ENCODE measurements at places on chromosomes 2 and 18.

- no peak for DNase-seq
Measured at GRCh38 chr2:95374451-95374920, 28.0 kb upstream of the FAHD2A start.

DNA sequence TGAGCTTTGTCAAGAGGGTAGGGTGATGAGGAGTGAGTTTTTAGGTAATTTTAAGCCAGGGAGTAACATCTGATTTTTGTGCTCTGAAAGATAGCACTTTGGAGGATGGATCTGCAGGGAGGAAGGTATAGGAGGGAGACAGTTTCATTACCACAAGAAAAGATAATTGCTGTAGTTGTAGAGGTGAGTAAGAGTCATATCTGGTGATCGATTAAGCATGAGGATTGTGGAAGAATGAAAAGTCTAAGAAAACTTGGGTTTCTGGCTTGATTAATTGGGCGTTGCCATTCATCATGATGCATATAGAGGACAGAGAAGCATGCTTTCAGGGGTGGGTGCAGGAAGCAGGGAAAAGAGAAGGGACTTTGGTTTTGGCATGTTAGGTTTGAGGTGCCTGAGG lies 18.5 kb downstream of the KCMF1 start:
- no peak for DNase-seq

DNA sequence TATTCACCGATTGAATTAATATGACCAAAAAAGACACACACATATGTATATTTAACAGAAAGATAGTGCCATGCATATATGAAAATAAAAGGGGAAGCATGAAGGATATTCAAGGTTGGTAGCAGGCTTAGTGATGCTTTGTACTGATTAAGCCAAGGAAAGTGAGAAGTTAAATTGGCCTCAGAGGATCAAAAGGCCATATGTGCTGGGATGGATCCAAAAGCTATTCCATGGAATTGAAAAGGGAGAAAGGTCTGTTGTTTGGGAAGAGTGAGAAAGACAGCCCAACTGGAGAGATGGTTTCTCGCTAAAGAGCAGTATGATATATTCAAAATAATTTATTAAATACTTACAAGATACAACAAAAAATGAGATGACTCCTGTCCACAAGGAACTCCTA lies 65.9 kb downstream of the INSIG2 start:
- DNase-seq, result no peak

GRCh38 chr2:98884658-98885057 lies 51.4 kb downstream of the CRACDL start:
- no peak for DNase-seq

DNA sequence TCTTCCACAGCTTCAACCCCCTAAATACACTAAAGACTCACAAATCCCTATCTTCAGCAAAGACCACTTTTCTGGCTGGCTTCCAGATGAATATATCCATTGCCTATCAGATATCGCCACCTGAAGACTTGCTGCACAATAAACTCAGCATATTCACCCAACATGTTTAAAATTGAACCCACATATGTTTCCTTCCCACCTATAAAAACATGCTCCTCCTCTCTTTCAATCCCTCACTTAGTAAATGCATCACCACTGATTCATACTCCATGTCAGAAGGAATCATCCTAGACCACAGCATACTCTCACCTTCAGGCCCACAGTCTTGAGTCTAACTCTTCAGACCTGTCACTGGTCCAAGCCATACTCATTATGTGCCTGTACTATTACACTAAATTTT lies 5.3 kb downstream of the SPC25 start:
- no peak for DNase-seq

- DNase-seq, result no peak
Measured at GRCh38 chr2:105652014-105652796, 92.5 kb upstream of the NCK2 start.

DNA sequence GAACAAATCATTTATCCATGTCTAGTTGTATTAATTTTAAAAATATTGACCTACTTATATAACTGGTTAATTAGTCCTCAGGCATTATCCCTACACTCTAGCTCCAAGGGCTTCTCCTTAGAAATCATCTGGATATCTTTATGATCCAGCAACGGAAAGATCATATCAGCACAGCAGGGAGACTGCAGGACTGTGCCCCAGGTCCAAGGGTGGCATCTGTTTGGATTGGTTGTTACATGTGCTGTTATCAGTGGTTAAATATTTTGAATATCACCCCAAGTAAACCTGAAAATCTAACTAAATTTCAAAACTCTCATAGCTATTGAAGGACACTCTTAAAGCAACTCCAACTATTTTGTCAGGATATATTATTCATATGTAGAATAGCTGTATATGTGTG lies 556.2 kb upstream of the ZEB2 start:
- DNase-seq, result no peak

DNA sequence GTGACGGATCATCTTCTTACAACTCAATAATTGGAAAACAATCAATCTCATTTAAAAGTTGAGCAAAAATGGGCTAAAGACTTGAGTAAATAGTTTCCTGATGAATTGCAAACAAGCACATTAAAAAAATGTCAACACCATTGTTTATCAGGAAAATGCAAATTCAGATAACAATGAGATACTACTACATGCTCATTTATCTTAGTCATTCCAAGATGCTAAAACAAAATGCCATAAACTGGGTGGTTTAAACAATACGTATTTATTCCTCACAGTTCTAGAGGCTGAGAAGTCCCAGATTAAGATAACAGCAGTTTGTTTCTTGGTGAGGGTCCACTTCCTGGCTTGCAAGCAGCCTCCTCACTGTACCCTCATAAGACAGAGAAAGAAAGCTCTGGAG lies 359.6 kb downstream of the NR4A2 start:
- DNase-seq, result no peak

GRCh38 chr2:25383806-25384205 lies 42.1 kb upstream of the DNMT3A start:
- no peak for DNase-seq

DNA sequence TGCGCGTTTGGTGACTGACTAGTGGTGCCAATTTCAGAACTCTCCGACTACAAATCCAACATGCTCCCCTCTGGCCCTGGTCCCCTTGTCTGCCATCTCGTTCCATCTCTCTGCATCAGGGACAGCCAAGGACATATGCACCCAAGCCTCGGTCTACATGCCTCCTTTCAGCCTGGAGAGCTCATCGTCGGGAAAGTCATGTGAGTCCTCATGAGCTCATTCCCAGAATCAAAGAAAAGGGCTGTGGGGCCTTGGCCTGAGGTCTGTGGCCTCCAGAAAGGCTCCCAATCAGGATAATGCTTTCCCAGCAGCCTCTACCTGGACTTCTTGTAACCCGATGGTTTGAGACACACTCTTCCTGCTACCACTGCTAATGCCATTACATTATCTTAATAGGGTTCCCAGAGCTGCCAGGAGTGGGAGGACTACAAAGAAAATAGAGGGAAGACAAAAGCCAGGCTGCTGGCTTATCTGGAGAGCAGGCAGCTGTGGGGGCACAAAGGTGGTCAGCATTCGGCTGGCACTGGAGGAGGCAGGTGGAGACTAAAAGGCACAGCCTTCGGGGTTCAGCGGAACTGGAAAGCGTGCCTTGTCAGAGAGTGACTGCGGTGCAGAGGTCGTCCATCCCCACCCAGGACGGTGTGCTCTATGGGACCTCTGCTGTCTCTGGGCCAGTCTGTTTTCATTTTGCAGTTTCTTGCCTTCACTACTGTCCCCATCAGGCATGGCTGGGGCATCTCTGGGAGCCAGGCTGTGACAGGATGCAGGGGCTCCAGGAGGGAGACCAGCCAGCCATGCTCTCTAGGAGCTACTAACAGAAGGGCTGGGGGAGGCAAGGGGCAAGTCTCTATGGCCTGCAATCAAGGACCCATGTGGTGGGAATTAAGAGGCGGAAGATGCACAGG lies 104.4 kb upstream of the SMAD2 start:
- DNase-seq, result no peak

DNA sequence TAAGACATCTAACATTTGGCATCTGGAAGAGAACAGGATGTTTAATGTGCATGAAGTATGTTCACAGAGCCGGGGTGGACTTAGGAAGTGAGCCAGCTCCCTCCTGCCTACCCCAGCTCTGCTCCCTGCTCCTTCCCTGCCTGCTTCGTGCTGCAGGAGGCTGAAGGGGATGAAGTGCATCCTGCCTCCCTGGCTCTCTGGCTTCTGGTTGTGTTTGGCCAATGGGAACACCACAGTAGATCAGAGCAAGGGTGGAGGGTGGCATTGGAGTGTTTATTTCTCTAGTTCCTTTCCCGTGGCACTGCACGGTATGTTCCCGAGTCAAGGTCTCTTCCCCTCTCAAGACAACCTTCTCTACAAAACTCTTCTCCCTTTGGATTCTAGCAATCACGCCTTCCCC lies 379.9 kb downstream of the CLIP4 start:
- no peak for DNase-seq

DNA sequence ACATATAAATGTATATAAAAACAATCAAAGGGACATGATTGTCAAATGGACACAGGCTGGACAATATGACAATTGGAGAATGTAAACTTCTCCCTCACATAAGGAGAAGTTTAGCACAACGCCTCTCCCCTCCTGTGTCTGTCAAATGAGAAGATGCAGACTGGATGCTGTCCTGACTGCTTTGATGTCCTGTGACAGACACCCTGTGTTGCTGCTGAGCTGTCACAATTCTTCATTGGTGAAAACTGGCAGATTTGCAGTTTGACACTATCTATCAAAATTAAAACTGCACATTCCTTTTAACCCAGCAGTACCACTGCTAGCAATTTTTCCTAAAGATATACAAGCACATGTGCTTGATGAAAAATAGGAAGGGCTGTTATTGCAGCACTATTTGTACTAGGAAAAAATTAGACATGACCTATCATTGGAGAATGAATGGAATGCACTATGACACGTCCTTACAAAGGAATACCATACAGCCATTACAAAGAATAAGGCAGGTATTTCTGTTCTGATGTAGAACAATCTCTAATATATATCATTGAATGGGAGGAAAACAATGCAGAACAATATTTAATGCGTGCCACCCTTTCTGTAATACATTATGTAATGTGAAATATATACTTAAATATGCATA lies 12.4 kb downstream of the DPYSL5 start:
- no peak for DNase-seq

All from NCI-H1694 (cell line).